Vagina (tissue), 2 donors: ENCODE measurements at places on chromosomes 7 and 10. TPM values are rescaled to one million over a fixed set of nuclear protein-coding genes. Genes with fewer than 3 reads are reported as not detected.

The CACNA2D1 gene
- total RNA-seq, result 16.9 TPM

GRCh38 chr10:3495281-3495680 is 289.7 kb downstream of the KLF6 start:
- H3K36me3 ChIP-seq, result no peaks in the 10 kb centered on the region
- H3K27ac ChIP-seq, result peak overlapping the region; percentile 77
- no peak for DNase-seq

DNA sequence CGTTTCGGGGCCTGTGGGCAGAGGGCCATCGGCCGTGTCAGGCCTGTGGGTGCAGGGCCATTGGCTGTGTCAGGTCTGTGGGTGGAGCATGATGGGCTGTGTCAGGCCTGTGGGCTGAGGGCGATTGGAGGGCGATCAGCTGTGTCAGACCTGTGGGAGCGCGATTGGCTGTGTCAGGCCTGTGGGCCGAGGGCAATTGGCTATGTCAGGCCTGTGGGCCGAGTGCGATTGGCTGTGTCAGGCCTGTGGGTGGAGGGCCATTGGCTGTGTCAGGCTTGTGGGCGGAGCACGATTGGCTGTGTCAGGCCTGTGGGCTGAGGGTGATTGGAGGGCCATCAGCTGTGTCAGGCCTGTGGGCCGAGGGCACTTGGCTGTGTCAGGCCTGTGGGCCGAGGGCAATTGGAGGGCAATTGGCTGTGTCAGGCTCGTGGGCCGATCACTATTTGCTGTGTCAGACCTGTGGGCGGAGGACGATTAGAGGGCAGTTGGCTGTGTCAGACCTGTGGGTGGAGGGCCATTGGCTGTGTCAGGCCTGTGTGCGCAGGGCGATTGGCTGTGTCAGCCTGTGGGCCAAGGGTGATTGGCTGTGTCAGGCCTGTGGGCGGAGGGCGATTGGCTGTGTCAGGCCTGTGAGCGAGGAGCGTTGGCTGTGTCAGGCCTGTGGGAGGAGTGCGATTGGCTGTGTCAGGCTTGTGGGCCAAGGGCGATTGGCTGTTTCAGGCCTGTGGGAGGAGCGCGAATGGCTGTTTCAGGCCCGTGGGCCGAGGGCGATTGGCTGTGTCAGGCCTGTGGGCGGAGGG is 54.1 kb downstream of the DYNC2I1 start:
- no peak overlapping the region for H3K4me3 ChIP-seq
- no peaks in the 10 kb centered on the region for H3K4me1 ChIP-seq
- no peak for DNase-seq

The PTEN gene
- total RNA-seq, result 121 TPM

The INHBA gene
- total RNA-seq, result 2.2 TPM

GRCh38 chr10:72563327-72563932 is 62.4 kb downstream of the MICU1 start:
- H3K4me1 ChIP-seq, result no peaks in the 10 kb centered on the region
- H3K4me3 ChIP-seq, result no peak overlapping the region
- H3K27me3 ChIP-seq, result no peaks in the 10 kb centered on the region
- no peak for DNase-seq
- peaks cover 26% of the 10 kb centered on the region for H3K36me3 ChIP-seq
